ENCODE measurements at places on chromosomes 4 and X. TPM values are rescaled to one million over a fixed set of nuclear protein-coding genes. Genes with fewer than 3 reads are reported as not detected.

Gene ZGRF1
- polyA plus RNA-seq, result 0.46 TPM

Gene NSUN7
- 3.4 TPM for polyA plus RNA-seq

Gene MAP7D2
- polyA plus RNA-seq, result 16.6 TPM

Gene RNF128
- 6.4 TPM for polyA plus RNA-seq

Gene SSX4B
- polyA plus RNA-seq, result not detected

Gene TENM3
- 1.5 TPM for polyA plus RNA-seq

GRCh38 chrX:32084757-32085156 lies 1012.9 kb upstream of the FTHL17 start:
- H3K4me3 ChIP-seq, result no peak overlapping the region
- no peak for DNase-seq
- no peaks in the 10 kb centered on the region for H3K4me1 ChIP-seq
- H3K27ac ChIP-seq, result no peak overlapping the region

- H3K27ac ChIP-seq, result no peak overlapping the region
- no peaks in the 10 kb centered on the region for H3K36me3 ChIP-seq
- H3K4me1 ChIP-seq, result no peaks in the 10 kb centered on the region
- no peak overlapping the region for H3K4me3 ChIP-seq
These were observed 89.7 kb downstream of the EPHA5 start for GRCh38 chr4:65580551-65580950.

GRCh38 chr4:3484057-3484973 lies 21.2 kb downstream of the DOK7 start:
- peaks cover 79% of the 10 kb centered on the region for H3K27me3 ChIP-seq
- no peaks in the 10 kb centered on the region for H3K36me3 ChIP-seq
- H3K4me1 ChIP-seq, result peaks cover 59% of the 10 kb centered on the region
- H3K4me3 ChIP-seq, result no peak overlapping the region

DNA sequence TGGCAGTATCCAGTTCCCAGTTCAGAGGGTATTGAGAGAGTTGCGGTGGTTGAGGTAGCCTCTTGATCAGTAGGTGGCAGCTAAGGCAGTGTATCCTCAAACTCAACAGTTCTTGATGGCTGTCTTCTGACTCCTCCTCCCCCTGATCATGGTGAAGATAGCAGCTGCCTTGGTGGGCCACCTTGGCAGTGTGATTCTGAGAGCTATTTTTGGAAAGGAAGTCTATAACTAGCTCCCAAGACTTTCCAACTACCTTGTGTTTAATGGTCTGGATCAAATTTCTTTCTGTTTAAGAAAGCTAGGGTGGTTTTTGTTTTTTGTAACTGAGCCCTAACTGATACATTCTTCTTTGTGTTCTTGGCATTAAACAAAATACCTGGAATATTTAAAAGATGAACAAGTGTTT lies 10.5 kb upstream of the TBC1D19 start:
- no peaks in the 10 kb centered on the region for H3K27me3 ChIP-seq
- no peak overlapping the region for H3K27ac ChIP-seq
- no peaks in the 10 kb centered on the region for H3K4me1 ChIP-seq
- no peak overlapping the region for H3K4me3 ChIP-seq
- no peak for DNase-seq

DNA sequence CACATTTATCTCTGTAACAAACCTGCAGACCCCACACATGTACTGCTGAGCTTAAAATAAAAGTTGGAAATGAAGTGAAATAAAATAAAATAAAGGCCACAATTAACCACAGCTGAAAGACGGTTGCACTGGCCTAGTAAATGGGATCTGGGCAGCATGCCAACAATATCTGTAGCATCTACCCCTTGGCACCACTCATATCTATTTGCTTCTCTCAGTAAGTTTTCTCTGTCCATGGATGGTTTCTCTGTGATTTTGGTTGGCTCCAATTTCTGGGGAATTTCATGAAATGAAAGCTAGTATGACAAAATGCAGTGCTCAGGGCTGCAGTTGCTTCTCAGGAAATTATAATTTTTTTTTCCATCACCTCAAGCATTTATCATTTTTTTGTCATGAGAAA lies 172.0 kb upstream of the IL15 start:
- no peaks in the 10 kb centered on the region for H3K4me1 ChIP-seq
- H3K36me3 ChIP-seq, result no peaks in the 10 kb centered on the region
- H3K27me3 ChIP-seq, result no peaks in the 10 kb centered on the region
- H3K27ac ChIP-seq, result no peak overlapping the region
- DNase-seq, result peak; percentile 40

GRCh38 chrX:72685810-72686456 lies 28.2 kb downstream of the PHKA1 start:
- H3K27me3 ChIP-seq, result no peaks in the 10 kb centered on the region
- no peaks in the 10 kb centered on the region for H3K36me3 ChIP-seq
- no peak overlapping the region for H3K27ac ChIP-seq
- no peaks in the 10 kb centered on the region for H3K4me1 ChIP-seq

DNA sequence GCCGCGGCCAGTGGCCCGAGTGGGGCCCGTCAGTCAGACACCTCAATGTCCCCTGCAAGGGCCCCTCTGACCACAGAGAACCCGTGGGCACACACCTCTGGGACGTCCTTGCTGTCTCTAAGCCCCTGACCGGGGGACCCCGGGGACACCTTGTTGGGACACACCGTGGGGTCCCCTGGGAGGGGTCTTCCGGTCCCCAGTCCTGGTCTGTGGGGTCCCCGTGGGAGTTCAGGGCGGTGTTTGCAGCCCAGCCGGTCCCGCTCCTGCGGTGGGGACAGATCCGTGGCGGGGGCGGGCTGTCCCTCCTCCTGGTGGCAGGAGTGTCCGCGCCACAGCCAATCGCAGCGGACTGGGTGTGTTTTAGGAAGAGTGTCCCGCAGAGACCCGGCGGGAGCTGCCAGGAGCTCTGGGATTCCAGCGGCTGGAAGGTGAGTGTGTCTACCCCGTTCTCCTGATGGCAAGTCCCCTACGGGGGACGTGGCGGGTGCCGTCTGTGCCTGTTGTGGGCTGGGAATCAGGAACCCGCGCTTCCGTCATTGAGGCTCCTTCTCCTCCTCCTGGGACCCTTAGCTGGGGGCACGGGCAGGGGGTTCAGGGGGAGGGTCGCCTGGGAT lies 5.1 kb upstream of the PLCXD1 start:
- H3K4me3 ChIP-seq, result peak overlapping the region; percentile 78
- H3K36me3 ChIP-seq, result no peaks in the 10 kb centered on the region
- peak overlapping the region; percentile 63 for H3K27ac ChIP-seq
- DNase-seq, result peak; percentile 70

- H3K4me3 ChIP-seq, result no peak overlapping the region
- no peaks in the 10 kb centered on the region for H3K27me3 ChIP-seq
- no peak overlapping the region for H3K27ac ChIP-seq
- peak; percentile 3 for DNase-seq
- H3K36me3 ChIP-seq, result no peaks in the 10 kb centered on the region
- H3K4me1 ChIP-seq, result peaks cover 3% of the 10 kb centered on the region
These were observed 5.4 kb upstream of the TRPC3 start for GRCh38 chr4:121957266-121957665.

- H3K36me3 ChIP-seq, result no peaks in the 10 kb centered on the region
- DNase-seq, result no peak
These were observed 92.1 kb downstream of the BMPR1B start for GRCh38 chr4:94849901-94850300.

DNA sequence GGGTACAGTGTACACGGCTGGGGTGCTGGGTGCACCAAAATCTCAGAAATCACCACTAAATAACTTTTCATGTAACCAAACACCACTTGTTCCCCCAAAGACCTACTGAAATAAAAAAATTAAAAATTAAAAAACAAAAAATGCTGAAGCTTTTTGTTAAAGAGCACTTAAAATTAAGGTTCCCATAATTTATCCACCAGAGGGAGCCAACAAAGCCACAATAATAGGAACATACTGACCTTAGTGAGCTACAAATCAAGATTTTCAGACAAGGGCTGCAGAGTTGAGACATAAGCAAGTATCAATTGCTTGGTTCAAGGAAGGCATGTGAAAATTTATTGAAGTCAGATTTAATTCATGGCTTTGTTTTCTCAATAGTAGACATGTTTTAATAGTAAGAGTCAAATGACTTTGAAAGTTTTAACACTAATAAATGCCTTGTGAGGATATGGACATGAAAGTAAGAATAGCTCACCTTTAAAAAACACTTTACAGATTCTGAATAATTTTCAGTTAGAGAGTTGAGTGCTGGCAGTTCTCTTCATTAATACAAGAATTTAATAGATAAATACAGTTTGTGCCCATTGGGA lies 43.0 kb upstream of the SCOC start:
- no peaks in the 10 kb centered on the region for H3K36me3 ChIP-seq
- H3K27ac ChIP-seq, result no peak overlapping the region
- H3K27me3 ChIP-seq, result no peaks in the 10 kb centered on the region
- H3K4me3 ChIP-seq, result no peak overlapping the region

GRCh38 chrX:119655125-119655524 lies 37.8 kb downstream of the SEPTIN6 start:
- H3K4me3 ChIP-seq, result no peak overlapping the region
- H3K27me3 ChIP-seq, result no peaks in the 10 kb centered on the region
- DNase-seq, result no peak
- no peaks in the 10 kb centered on the region for H3K36me3 ChIP-seq

- H3K27ac ChIP-seq, result no peak overlapping the region
- H3K27me3 ChIP-seq, result no peaks in the 10 kb centered on the region
- no peaks in the 10 kb centered on the region for H3K36me3 ChIP-seq
- no peak overlapping the region for H3K4me3 ChIP-seq
These were observed 131.3 kb upstream of the AGA start for GRCh38 chr4:177573507-177573906.

DNA sequence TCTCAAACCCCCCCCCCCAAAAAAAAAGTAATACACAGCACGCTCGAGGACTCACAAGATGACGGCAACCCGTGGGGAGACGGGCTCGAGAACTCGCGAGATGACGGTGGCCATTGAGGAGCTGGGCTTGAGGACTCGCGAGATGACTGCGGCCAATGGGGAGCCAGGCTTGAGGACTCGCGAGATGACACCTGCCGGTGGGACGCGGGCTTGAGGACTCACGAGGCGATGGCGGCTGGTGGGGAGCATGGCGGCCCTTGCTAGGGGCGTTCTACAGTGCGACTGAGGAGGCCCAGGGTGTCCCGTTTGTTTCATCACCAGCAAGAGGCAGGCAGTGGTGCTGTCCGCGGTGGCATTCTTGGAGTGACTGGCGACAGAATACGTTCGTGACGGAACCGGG lies 172.4 kb upstream of the MAGEB16 start:
- no peaks in the 10 kb centered on the region for H3K36me3 ChIP-seq
- H3K27me3 ChIP-seq, result no peaks in the 10 kb centered on the region
- no peaks in the 10 kb centered on the region for H3K4me1 ChIP-seq
- no peak overlapping the region for H3K4me3 ChIP-seq

DNA sequence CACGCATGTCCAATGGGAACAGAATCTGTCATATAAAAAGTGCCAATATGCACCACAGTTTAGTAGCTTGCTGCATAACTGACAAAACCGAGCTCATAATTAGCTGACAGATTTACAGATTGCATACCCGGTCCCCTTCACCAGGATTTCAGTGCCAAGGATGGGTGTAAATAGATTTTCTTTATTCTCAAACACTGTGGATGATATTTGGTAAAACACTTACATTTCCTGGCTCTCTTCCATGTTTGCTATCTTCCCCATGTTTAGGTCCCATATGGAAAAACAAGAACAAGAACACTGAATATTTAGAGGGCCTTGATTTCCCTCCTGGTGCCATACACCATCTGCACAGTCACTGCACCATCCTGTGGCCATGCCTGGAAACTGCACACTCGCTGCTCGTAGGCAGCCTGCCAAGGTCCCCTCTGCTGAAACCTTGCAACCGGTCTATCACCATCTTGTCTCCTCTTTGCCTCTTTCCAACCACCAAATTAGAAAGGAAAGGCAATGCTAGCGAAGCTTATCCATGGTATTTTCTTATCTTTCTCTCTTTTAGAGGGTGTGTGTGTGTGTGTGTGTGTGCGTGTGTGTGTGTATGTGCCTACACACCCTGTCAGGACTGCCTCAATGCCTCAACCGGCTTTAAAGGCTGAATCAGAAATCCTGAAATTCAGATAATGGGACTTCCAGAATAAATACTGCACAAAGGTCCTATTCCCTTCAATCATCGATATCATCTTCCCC lies 124.2 kb upstream of the MBNL3 start:
- H3K4me1 ChIP-seq, result no peaks in the 10 kb centered on the region
- H3K27me3 ChIP-seq, result no peaks in the 10 kb centered on the region
- H3K36me3 ChIP-seq, result no peaks in the 10 kb centered on the region
- H3K4me3 ChIP-seq, result no peak overlapping the region
- peak; percentile 67 for DNase-seq
- H3K27ac ChIP-seq, result no peak overlapping the region

DNA sequence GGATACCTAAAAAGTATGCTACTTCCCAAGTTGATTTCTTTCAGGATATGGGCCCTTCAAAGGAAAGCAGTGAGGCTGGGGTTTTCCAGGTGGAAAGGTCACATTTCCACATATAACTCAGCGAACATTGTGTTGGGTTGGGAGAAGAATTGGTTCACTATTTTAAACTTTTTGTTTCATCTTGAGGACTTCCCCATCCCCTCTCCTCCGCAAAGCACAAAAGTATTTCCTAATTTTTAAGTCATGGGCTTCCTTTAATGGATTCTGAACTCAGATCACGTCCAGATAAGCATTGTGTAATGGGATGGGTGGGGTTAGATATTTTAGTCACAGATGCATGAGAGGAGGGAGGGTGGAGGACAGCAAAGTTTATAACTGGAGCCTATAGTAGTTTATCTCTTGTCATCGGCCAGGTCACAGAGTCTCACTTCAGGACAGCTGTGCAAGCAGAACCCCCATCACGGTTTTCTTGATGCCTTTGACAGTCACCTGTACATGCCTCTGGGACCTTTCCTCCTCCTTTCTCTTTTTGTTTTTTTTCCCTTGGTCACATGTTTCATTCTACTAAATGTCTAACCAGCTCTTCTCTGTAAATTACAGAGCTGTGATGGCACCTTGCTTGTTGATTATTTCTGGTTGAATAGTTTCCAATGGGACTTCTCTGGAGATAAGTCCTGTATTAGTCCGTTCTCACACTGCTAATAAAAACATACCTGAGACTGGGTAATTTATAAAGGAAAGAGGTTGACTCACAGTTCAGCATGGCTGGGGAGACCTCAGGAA lies 115.4 kb downstream of the PTTG2 start:
- DNase-seq, result no peak
- peak overlapping the region; percentile 65 for H3K27ac ChIP-seq
- H3K36me3 ChIP-seq, result peaks cover 4% of the 10 kb centered on the region

- H3K27ac ChIP-seq, result no peak overlapping the region
- H3K4me1 ChIP-seq, result no peaks in the 10 kb centered on the region
- H3K27me3 ChIP-seq, result no peaks in the 10 kb centered on the region
- DNase-seq, result peak; percentile 41
These were observed 291.8 kb downstream of the FBXW7 start for GRCh38 chr4:152243896-152244595.

DNA sequence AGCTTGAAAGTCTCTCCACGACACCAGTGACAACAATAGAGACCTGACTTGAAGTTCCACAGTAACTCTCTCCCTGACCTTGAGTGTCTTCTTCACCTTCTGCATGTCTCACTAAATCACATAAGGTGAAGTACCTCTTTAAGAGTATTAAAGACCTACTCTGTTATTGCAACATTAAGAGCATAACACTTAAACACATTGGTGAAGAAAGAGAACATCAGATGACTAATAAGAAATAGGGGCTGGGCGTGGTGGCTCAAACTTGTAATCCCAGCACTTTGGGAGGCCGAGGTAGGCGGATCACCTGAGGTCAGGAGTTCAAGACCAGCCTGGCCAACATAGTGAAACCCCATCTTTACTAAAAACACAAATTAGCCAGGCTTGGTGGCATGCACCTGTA lies 33.9 kb upstream of the MAPK10 start:
- DNase-seq, result no peak
- H3K36me3 ChIP-seq, result no peaks in the 10 kb centered on the region
- H3K4me1 ChIP-seq, result no peaks in the 10 kb centered on the region

Measured in stomach (tissue), 19 donors.